Activated CD4-positive, alpha-beta T cell treated with anti-CD3 and anti-CD28 coated beads, Interleukin-2, amount 50 U/mL, for 48 hours (primary cell): ENCODE measurements at places on chromosomes 7 and 10.

GRCh38 chr10:78516756-78517155, 483.1 kb downstream of the RPS24 start:
- DNase-seq: no peak

GRCh38 chr7:131109759-131110296, 217.8 kb upstream of the MKLN1 start:
- peak; percentile 73 for DNase-seq

DNA sequence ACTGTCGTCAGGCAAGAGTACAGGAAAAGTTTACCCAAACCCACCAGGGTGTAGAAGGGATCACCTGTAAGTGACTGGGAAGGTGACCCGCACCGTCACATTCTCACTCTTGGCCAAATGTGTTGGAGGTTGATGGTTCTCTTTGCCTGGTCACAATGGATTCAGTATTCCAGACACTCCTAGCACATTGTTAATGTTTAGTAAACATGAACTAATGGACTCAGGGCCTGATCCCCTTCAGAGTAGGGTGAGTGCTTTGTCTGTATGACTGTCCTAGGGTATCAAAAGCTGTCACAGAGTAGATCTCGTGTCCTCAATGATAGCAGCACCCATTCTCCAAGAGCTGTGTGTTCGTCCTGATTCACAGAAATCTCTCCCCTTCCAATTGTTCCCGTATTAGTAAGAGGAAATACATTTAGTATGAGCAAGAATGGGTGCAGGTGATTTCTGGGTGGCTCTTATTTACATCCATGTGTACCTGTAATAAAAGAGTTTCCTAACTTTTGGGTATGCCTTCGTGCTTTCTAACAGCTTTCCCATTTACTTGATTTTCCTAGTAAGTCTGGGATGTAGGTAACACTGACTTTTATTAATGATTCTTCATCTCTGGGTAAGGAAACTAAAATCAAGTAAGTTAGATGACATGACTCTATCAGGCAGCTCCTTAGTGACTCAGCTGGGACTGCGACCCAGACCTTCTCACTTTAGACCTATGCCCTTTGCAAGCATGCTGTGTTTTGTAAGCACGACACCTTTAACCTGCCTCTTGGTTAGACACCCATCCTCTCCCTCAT, 4.7 kb downstream of the EEPD1 start:
- DNase-seq: no peak

- no peak for DNase-seq
Measured at GRCh38 chr7:70027867-70028266, 429.6 kb downstream of the AUTS2 start.

GRCh38 chr7:31550432-31550831, 36.5 kb downstream of the ITPRID1 start:
- no peak for DNase-seq

- no peak for DNase-seq
Measured at GRCh38 chr10:128043259-128044045, 82.8 kb downstream of the MKI67 start.

- DNase-seq: no peak
Measured at GRCh38 chr7:6730343-6730633, 23.5 kb upstream of the ZNF12 start.

GRCh38 chr7:96773483-96773882, 63.8 kb upstream of the SEM1 start:
- no peak for DNase-seq

- DNase-seq: no peak
Measured at GRCh38 chr10:61565819-61566560, 96.7 kb upstream of the CABCOCO1 start.

DNA sequence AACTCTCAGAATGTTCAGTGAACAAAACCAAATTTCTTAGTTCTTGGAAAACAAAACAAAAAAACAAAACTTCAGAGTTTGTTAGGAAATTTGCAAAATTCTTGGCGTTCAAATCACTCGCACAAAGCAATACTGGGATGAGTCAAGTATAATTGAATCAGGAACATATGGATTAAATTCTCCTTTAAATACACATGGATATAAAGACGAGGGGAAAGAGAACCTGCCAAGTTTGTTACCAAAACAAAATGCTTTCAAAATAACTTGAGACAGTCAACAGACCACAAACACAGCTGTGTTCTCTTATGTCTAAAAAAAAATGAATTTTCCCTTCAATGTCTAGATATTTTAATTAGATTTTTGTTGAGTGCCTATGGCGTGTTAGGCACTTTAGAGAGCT, 93.5 kb upstream of the MPP7 start:
- DNase-seq: no peak

DNA sequence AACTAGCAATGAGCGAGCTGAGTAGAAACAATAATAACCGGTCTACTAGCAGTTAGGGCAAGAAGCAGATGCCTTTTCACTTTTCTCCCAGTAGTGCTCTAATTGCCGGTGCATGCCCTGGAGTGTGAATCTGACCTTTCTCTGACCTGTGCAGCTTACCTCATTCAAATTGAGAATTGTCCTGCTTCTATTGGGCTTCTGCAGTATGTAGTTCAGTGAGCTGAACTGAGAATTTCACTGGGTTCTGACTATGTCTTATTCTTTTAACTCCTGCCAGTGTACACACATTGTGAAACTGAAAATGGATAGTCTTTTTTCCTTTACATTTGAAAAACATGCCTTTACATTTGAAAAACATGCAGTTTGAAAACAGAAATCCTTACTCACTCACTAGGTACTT, 157.9 kb upstream of the GRM3 start:
- DNase-seq: no peak

DNA sequence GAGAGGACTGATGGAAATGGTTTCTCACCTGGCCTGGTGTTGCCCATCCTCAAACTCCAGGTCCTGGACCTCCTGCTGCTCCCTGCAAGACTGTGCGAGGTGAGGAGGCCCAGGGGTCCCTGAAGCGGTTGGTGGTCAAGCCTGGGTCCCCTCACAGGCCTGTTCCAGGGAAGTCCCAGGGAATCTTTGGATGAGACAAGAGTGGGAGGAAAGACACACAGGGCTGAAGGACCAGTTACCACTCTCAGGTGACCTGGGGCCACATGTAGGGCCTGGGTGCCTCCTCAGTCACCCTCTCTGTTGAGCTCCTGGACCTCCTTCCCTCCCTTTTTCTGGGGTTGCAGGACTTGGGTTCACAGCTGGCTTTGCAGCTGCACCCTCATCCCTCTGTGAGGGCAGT, 42.6 kb upstream of the CXCL12 start:
- DNase-seq: no peak

DNA sequence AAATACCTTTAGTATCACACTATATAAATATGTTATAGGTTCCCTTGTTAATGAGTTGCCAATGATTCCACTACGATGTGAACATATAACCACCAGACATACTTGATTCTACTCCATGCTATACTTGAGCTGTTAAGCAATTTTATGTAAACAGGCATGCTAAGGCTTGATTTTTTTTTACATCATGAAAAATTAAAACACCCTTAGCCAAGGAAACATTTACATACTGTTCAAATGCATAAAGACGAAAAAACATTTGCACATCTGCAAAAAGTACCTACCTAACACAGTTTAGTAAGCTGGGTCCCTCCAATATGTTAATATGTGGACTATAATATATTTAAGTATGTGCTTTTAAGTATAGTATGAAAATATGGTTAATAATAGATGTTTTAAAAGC, 9.0 kb upstream of the CABCOCO1 start:
- no peak for DNase-seq

DNA sequence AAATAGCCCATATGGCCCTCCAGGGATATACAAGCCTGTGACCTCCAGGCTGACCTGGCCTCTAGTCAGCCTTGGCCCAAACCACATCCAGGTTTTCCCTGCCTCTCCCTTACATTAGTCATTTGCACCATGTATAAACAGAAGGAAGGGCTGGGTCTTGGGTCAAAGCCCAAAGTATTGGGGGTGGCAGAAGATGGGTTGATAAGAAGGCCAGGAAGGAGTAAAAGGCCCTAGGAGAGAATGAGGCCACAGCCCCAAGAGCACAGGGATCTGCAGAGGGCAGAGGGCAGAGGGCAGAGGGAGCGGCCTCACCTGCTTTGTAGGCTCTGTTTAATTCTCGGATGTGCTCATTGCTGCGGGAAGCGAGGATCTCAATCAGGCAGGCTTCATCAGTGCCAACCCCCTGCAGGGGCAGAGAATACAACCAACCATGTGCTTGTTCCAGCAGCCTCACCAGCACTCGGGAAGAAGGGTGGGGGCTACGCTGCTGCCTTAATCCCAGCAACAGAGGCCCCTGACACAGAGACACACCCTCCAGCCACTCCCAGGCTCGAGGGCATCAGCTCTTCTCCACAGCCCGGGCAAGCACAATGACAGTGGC, 31.3 kb downstream of the PLAC9 start:
- DNase-seq: no peak

GRCh38 chr7:132239422-132239994, 336.8 kb downstream of the PLXNA4 start:
- no peak for DNase-seq

DNA sequence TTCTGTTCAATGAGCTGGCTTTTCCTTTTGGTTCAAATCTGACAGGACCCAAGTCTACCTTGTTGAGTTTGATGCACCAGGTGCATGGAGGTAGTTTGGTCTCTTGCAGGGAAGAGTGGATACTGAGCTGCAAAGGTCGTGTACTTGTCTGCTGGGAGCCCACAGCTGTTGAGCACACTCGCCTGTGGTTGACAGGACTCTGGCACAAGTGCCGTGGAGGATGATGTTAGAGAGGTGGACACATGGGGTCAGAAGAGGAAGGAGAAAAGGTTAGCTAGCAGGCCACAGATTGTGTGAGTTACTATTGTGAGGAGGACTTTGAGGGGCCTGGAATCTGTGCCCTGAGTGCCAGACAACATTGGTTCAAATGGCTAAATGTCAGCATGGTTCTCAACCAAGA, 197.3 kb downstream of the CREB5 start:
- DNase-seq: no peak

DNA sequence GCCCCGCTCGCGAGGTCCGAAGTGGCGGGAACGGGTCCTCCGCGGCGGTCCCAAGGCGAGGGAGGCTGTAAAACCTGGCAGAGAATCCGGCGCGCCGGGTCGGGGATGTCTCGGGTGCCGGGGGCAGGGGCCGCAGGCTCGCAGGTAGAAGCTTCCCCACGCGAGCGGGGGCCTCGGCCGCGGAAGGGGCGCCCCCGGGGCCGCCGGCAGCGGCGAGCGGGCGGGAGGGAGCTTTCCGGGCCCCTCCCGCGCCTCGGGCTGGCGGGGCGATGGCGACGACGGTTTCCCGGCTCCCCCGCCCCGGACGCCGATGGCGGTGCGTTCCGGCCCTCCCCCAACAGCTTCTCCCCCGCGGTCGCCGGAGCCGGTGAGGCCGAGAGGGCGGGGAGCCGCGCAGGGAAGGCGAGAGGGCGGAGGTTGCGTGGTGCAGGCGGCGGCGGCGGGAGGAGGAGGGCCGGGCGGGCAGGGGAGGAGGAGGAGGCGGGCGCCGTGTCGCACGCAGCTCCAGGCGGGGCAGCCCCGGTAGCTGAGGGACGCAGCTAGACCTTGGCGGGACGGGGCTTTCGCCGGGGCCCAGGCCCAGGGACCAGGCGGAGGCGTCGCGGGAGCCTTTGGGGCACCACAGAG, at the start of gene CUL1:
Gene CUL1, plus strand, starts transcription at position 507 of the 627 bp plus-strand sequence. CDS start 31,220 bp downstream, outside the sequence.
- DNase-seq: peak; percentile 82

- no peak for DNase-seq
Measured at GRCh38 chr7:10104292-10104691, 869.4 kb upstream of the PHF14 start.

DNA sequence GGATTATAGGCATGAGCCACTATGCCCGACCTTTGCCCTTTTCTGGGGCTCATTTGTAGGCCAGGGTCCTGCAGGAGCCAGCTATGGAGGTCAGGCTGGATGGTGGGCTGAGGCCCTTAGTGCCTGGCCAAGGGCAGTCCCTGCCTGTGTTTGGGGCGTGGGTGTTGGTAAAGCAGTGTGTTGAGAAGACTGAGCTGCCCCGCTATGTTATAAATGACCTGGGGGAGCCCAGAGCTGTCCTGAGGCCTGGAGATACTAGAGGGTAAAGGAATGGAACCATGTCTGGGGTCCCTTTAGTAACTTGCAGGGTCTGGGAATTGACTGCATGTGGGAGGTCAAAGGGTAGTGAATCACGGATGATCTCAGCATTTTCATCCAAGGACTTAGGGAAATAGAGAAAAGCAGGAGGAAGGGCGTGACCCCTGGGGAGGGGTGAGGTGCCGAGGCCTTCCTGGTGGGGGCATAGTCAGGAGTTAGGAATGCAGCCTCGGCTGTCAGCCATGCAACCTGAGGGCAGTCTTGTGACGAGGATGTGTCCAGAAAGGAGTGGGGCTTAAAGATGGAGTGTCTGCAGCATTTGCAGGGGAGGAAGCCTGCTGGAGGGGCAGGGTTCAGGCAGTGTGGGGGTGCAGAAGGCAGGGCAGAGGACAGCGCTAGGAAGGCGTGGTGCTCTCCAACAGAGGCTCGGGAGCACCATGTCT, 31.5 kb downstream of the TMEM248 start:
- DNase-seq: no peak

DNA sequence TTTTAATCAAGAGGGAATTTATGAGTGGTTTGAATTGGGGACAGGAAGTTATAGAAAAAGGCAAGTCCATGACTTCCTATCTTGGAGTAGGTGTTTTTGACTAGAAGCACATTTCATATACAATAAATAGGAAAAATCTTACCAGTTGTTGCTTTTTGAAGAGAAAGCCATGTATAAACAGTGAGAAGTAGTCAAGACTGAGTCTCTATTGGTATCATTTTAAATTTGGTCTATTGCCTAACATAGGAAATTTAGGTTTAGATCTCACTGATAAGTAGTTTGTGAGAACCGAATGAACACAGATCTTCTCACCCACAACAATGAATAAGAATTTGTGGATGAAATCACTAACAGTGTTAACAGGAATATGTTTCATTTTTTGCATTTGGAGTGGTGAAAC, 387.2 kb downstream of the BBS9 start:
- DNase-seq: no peak

DNA sequence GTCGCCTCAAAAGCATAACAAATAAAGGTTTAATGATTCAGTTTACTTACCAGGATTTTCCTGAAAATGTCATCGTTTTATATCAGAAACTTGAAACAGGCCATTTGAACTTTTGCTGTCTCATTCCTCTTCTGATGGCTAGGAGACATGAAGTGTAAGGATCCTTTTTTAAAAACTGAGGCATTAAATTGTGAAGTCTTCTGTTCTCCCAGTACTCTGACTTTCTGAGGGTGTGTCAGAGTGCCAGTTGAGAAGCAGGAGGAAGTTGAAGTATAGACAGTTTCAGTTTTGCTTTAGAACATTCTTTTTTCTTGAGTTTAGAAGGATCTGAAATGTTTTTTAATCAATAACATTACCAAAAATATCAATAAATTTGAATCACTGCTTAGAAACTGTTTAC, at the start of gene SAMD9L:
Gene SAMD9L, minus strand, starts transcription at position 242 of the 400 bp plus-strand sequence. CDS start 12,414 bp downstream, outside the sequence.
- DNase-seq: no peak

- no peak for DNase-seq
Measured at GRCh38 chr10:106392778-106393177, 771.7 kb downstream of the SORCS1 start.
